ENCODE measurements at places on chromosomes 5 and 9.

DNA sequence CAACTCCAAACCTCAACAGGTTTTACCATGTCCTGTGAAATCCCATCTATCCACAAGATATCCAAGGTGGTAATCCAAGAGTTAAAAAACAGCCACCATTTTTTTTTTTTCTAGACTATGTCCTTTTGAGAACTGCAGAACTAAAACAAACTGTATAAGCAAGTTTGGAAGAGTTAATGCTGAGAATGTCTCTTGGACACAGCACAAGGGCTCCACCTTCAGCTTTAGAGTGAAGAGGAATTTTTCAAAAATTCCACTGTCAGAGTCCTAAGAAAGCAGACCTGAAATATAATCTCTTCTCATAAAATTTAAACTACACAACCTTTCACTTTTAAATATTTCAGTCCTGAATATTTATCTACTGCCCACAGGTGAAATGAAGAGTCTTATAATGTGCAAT lies 167.8 kb upstream of the CCNG1 start:
- no peak for DNase-seq

DNA sequence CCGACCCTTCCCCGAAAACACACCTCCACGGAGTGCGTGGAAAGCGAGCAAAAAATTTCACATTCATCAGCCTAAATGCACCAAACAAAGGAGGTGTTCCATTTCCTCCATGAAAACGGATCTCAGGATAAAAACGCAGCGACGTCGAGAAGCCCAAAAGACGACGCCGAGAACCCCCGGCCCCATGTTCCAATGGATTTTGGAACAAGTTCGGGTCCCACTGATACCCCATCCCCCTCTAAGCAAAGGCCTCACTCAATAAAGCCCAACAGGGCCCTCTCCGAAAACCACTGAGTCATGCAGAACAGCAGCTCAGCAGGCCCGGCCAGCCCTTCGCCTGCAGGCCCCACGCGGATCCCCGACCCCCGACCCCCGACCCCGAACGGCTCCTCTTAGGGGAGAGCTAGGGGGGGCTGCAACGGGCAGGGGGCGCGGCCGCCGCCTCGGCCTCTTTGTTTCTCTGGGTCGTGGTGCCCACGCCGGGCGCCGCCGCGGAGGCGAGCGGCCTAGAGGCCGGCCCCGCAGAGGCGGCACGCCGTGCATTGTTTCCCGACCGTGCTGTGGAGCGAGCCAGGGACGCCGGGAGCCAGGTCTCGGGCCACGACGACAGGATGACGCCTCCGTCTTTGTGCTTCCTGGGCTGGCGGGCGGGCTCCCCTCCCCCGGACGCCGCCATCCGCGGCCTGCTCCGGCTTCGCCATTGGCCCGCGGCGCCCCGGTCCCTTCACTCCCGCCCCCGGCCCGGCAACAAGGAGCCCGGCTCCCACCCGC lies 915 bp downstream of the ZFAND5 start:
- DNase-seq = peak; percentile 82

DNA sequence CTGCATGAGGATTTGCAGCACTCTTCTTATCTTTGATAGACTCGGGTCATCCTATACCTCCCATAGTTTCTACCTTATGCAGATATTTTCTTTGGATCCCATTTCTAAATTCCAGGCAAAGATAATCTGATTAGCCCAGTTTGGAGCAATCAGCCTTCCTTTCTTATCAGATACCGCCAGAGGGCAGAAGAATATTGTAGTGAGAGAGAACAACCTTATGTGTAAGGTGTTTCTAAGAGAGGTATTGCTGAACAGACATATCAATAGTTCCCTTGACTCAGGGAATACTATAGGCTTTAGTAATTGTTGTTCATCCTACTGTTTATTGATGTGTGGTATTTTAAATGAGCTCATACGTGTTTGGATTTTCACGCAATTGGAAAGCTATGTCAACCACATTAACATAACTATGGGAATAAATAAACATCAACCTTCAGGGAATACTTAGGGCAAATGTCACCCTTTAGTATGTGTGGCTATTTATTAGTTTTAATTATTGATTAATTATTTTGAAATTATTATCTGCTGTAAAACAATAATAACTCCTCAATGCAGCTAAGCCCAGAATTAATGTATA lies 1435.2 kb upstream of the CDH9 start:
- DNase-seq = no peak

- DNase-seq = no peak
Observed at GRCh38 chr5:81450940-81451339, 57.0 kb upstream of the ACOT12 start.

DNA sequence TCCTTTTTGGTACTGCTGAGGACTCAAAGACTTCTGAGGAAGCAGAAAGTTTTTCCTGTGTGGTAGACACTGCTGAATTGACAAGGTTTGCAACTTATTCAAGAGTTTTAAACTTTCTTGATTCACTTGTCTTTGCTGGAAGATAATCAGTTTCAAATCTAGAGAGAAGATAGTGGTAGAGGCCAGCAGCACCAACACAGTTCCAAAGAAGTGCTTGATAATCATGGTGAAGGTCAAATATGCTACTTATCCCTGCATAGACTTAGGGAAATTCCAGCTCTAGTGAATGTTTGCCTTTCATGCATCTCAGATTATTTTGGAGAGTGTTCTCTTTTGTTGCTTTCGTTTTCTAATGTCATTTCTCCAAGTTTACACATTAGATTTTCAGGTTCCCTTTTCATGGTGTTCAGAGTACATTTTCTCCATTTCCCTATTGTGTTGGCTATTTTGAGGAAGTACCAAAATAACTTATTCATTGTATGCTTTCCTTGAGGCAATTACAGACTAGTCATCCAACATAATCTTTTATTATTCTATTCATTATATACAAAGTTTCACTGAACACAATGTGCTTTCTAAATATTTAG lies 550 bp downstream of the IFNE start:
- peak; percentile 78 for DNase-seq

All from inflammatory macrophage (primary cell).